ENCODE measurements at places on chromosomes 5 and 9.

- no peak for DNase-seq
These were observed 75.9 kb upstream of the SELENOP start for GRCh38 chr5:42887575-42887974.

DNA sequence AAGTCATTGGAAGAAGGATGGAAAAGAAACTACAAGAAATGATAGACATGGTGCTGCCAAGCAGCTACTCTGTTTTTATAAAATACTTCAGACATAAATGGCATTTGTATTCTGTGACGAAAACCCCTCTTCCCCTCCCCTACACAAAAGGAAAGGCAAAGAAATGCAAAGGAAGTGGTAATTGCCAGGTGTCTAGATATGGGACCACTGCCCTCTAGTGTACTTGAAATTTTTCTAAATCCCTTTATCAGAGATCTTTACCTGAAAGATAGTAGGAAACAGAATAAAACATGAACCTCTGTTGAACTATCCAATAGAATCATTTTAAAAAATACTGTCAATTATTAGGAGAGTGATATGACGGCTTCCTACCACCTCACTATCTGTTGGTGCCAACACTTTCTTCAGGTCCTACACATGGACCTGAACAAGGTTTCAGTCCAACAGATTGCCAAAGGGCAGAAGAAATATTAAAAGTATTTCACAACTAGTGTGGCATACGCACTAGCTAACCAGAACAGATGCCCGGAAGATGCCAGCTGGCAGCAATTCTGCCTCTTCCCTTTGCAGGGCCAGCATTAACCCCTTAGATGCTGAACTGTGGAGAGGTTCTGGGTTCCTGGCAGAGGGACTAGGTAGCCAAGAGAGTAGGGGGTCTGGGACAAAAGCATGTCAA is 104.1 kb downstream of the TSSK1B start:
- DNase-seq, result no peak

- DNase-seq, result no peak
These were observed 58.6 kb downstream of the CEP120 start for GRCh38 chr5:123364441-123365155.

DNA sequence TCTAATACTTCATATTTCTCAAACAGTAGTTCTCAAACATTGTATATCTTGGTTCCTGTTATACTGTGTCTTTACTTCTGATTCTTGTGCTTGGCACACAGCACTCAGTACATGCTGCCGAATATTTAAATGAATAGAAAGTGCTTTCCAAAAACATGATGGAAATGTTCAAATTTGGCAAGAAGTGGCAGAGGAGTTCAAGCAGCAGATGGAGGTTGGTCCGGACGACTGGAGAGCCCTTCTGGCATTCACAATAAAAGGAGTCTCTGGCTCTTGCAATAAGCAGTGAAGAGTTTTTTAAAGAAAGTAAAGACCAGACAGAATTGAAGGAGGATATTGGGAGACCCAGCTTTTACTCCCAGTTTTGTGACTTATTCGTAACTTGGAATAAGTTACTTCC is 36.3 kb downstream of the TSTD2 start:
- DNase-seq, result no peak

DNA sequence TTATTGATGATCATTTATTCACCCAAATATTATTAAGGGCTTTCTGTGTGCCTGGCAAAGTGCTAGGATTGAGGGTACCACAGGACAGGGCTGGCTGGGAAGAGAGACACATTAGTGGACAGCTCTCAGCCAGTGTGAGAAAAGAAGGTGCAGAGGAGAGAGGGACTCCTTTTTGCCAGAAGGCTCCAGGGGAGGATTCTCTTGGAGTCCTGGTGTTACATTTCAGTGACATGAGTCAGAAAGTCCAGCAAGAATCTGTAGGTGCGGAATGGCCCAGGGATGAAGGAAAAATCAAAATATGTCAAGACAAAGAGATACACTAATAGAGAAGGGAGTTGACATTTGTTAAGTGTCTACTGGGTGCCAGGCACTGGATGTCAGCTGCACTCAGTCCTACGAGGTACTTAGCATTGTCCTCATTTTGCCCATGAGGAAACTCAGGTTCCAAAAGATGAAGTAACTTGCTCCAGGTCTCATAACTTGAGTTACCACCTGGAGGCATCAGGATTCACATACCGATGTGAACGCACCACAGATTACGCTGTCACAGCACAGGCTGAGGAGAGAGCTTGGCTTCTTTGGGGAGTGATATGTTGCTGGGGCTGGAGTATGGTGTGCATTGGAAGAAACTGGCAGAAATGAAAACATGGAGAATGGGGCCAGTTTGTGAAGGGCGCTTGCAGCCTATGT is 60.5 kb downstream of the RASGRF2 start:
- DNase-seq, result no peak

DNA sequence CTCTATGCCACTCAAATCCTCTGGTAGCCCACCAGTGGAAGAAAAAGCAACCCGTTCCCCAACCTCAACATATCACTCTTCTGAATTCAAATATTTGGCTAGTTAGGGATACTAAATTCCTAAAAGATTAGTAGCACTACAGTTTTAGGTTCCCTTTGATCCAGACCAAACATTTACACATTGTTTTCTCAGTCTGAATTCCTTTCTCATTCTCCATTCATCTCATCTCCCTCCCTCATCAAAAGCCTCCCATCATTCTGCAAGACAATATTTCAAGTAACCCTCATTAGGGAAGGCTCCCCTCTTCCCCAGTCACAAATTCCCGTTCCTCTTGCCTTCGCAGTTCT is 26.3 kb downstream of the ADAM19 start:
- no peak for DNase-seq

DNA sequence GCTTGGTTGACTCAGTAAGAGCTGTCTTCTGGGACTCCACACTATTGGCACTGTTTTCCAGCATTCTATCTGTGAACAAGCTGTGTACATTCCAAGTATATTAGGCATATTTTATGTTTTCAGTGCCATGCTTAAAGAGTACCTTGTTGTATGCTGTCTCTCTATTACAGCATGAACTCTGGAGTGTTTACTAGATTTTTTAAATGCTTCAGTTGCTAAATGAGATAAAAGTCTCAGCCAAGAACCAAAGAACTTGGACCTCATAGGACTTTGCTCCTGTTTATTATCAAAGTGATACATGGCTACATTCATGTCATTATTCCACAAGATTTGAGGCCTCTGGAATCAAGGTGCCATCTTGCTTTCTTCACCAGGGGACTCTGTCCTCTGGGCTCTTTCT is 167.2 kb downstream of the C9orf152 start:
- DNase-seq, result no peak

DNA sequence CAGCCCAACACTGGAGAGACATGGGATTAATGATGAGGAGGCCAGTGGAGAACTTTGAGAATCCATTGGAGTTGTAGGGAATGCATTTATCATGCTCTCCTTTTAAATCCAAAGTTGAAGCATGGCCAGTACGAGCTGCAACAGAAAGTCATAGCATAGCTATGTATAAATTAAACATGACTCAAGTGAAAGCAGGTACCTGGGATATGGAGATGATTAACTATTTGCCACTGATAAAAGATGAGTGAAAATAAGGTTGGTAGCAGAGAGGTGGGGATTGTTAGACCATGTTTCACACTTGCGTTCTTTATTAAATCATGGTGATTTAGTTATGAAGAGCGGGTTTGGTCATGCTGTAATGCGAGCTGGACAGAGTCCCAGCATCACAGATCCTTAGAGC is 189.6 kb downstream of the ARHGEF28 start:
- DNase-seq, result no peak

GRCh38 chr9:87390361-87390760 is 107.3 kb upstream of the DAPK1 start:
- DNase-seq, result no peak

DNA sequence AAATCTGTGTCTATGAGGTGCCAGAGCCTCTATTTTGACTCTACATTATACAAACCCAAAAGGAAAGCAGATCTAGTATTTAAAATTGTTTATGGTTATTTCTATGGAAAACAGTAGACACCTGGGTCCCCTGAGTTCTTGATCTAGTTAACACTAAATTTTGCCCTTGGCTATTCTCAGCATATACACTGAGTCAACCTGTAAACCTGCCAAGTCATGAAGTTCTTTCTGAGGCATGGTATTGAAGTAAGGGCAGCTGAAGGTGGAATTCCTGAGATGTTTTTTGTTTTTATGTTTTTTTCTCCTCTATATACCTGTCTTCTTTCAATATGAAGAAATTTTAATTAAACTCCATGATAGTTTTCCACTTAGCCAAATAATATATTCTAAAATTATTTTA is 120.2 kb downstream of the PDE4D start:
- DNase-seq, result no peak

- DNase-seq, result no peak
These were observed 216.9 kb downstream of the NR3C1 start for GRCh38 chr5:143186623-143187022.

- no peak for DNase-seq
These were observed 4.4 kb downstream of the TGFBI start for GRCh38 chr5:136033234-136033633.
